Activated CD4-positive, CD25-positive, alpha-beta regulatory T cell treated with anti-CD3 and anti-CD28 coated beads, Interleukin-2, amount 50 U/mL, for 72 hours (primary cell): ENCODE measurements at places on chromosomes 12 and 14.

DNA sequence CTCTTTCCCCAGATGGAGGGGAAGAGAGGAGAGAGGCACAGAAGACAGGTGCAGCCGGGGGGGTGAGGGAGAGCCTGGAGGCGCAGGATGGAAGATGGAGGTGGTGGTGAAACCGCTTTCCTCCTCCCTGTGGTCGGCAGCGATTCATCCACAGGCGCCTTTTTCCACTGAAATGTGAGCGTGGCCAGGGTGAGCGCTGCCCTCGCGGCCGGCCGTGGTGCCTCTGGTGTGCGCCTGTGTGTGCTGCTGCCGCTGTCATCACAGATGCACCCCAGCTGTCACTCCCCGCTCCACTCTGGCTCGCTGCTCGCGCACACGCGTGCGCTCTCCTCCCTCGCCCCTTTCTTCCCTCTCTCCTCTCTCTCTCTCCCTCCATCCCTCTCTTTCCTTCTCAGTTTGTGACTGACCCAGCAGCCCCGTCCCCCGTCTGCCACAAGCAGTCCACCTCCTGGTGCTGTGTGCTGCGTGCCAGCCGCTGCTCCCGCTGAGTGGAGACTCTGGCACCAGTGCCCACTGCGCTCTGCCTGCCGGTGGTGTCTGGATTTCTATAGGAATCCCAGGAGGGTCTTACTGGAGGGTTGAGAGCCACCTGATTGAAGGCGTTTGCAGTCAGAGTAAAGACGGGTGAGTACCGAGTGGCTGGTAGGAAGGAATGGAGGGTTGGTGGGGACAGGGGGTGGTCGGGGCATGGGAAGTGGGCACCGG, at the start of gene LRTM2:
Gene LRTM2, plus strand, starts transcription at position 375 of the 705 bp plus-strand sequence. CDS start 7,584 bp downstream, outside the sequence.
- no peak for DNase-seq

GRCh38 chr12:76189851-76190250, 105.4 kb upstream of the NAP1L1 start:
- no peak for DNase-seq

- DNase-seq, result no peak
Measured at GRCh38 chr14:99011385-99011784, 260.6 kb downstream of the BCL11B start.

GRCh38 chr12:7907009-7907408, 29.0 kb downstream of the SLC2A3 start:
- DNase-seq, result no peak

- no peak for DNase-seq
Measured at GRCh38 chr12:100795174-100795799, 711 bp downstream of the ANO4 start.
